ENCODE measurements at places on chromosomes 13 and 19.

GRCh38 chr13:32881777-32882145 lies 134.5 kb upstream of the KL start:
- no peak for DNase-seq

DNA sequence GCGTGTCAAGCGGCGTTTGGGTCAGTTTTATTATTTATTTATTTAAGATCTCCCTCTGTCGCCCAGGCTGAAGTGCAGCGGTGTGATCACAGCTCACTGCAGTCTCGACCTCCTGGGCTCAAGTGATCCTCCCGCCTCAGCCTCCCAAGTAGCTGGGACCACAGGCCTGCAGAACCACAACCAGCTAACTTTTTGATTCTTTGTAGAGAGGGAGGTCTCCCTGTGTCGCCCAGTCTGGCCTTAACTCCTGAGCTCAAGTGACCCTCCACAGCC lies 713 bp downstream of the MRPS12 start:
- no peak for DNase-seq

DNA sequence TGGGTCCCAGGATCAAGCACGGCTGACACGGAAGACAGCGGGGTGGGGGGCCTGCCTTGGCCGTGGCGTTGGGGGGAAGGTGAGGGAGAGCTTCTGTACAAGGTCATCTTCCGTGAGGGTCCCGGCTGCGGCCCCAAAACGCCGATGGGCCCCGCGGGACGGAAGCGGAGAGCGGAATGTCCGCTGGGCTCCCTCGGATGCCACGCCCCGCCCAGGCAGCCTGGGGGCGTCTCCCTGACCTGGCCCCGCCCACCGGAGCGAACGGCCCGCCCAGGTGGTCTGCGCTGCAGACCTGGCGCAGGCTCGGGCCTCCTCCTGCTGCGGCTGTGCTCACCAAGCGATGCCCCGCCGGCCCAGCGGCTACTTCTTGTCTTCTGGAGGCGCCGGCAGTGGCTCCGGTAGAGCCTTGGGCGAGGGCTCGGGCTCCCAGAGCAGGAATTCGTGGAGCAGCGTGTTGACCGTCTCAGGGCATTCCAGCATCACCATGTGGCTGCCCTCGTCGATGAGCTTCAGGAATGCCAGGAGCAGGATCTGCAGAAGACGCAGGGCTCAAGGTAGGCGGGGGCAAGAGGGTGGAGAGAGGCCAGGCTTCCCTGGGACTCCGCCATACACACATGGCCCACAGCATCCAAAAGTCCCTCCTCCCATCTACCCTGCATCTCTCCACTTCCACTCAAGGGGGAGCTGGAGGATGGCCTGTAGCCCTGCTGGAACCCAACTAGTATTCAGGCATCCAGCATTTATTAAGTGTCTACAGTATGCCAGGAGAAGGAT lies 10.7 kb downstream of the ABHD8 start:
- peak; percentile 39 for DNase-seq

GRCh38 chr19:48290771-48291488 lies 21.0 kb downstream of the ZNF114 start:
- no peak for DNase-seq

- DNase-seq, result no peak
Observed at GRCh38 chr19:39296906-39297305, 699 bp downstream of the IFNL1 start.

GRCh38 chr13:110971486-110971885 lies 56.6 kb upstream of the ANKRD10 start:
- DNase-seq, result no peak

GRCh38 chr19:18839465-18840287 lies 7.9 kb downstream of the UPF1 start:
- no peak for DNase-seq

GRCh38 chr13:97441368-97441767 lies 7.4 kb downstream of the RAP2A start:
- no peak for DNase-seq

- no peak for DNase-seq
Observed at GRCh38 chr13:31168166-31168565, 6.5 kb upstream of the HSPH1 start.

DNA sequence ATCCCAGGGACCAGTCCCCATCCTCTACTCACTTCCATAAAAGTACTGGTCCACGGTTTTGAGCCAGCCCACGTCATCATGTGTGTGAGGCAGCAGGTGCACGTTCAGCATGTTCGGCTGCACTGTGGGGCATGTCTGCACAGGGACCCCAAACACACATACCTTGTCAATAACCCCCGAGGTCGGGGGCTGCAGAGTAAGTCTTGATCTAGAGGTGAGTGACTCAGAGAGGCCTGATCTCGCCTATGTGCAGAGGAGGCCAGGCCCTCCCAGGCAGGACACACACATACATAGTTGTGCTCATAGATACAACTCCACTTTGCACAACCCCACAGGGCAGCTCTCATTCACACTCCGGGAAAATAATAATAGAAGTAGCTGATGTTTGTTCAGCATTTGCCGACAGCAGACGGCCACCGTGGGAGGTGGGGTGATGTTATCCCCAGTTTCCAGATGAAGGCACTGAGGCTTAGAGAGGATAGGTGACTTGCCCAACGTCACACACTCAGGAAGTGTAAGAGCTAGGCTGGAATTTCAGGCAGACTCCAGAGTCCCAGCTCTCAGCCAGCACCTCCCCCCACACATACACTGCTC lies 774 bp downstream of the MAN2B1 start:
- no peak for DNase-seq
